ENCODE measurements at places on chromosomes 5 and 9. TPM values are rescaled to one million over a fixed set of nuclear protein-coding genes. Genes with fewer than 3 reads are reported as not detected.

The FAM81B gene
- not detected for total RNA-seq

The FOXD4L6 gene
- not detected for total RNA-seq

The CEMIP2 gene
- 142 TPM for total RNA-seq

The LCN1 gene
- not detected for total RNA-seq

The ADAMTSL2 gene
- total RNA-seq, result under 0.01 TPM
